COLO829 (cell line): ENCODE measurements at places on chromosomes 6 and 20.

DNA sequence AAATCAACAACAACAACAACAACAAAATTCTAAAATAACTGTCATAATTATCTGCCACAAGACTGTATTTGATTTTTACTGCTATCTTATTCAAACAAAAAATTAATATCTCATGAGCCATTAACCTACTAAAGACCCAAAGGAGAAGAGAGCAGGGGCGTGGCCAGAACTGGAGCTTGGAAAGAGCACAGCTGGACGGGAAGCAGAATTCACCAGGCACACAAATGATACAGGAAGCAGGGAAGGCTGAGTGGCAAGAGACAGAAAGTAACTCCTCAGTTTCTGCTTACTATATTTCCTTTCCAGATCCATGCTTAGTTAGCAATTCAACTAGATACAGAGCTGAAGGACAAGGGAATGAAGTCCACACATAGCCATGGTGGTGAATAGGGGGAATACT is 54.4 kb downstream of the FKBP5 start:
- DNase-seq: no peak

DNA sequence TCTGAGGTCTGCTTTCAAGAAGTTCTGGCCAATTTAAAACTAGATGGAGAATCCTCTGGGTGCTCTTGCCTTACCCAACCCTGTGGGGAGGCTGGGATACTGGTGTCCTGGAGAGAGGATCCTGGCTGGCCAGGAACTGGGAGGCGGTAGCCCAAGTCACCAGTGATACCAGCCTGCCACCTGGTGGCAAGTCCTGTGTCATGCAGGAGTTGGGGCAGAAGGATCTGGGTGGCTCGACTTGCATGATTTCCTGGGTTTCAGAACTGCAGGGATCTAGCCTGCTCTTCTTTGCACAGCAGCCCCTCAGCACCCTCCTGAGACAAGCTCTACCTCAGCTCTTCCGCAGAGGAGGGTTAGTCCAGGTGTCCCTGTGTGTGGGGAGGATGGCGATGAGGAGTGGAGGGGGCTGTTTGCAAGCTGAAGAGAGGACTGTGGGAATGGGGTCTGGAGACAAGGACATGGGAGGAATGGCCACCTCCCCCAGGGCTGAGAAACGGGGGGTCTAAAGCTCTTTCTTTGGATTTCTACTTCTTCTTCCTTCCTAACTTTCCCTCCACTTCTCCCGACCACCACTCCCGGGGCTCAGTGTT is 4.2 kb downstream of the KCNK17 start:
- DNase-seq: peak; percentile 85

DNA sequence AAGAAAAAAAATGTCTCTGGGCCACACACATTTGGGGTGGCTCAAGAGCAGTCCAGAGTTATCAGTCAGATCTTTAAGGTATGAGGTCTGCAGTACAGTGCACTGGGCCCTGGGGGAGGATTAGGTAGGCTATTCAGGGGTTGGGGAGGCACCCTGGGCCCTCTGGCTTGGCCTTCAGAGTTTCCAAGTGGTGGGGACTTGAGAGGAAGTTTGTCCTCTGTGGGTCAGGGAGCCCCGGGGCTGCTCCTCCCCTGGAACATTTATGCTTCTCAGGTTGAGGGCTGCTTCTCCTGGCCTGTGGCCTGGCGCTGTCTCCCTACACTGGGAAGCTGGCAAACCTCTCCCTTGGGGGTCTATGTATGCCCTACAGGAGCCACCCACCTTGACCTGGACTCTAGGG is 46.0 kb downstream of the PTK7 start:
- DNase-seq: no peak

- no peak for DNase-seq
Measured at GRCh38 chr20:33279261-33279910, 3.6 kb upstream of the BPIFB1 start.

GRCh38 chr20:43507150-43508080 is at the start of gene L3MBTL1:
L3MBTL1 (plus strand) TSS chr20:43507697; CDS start chr20:43513504, 5,807 bp downstream.
- DNase-seq: no peak

GRCh38 chr20:36243726-36244125 is 7.4 kb downstream of the AAR2 start:
- no peak for DNase-seq

DNA sequence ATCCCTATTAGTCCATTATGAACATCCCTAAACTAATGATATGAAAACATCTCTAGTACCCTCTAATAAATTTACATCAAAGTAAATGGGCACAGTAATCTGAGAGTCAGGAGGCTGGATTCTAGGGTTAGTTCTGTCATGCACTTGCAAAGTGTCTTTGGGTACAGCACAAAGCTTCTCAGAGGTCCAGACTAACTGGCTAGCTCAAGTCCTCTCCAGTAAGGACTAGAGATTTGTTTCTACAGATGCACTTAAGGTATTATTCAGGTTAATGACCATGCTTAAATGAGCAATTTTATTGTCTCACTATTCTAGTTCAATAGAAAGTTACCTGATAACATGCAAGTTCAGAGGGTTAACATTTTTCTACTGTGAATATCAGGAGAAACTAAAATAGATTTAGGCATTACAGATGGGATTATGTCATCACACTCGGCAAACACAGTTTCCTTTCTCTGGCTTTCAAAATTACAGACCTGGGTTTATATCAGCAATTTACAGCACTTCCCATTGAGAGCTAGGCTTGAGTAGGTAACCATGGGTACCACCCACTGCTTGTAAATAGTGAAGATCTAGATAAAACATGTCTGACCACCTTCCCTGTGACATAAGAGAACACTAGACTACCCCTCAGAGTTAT is 402.9 kb upstream of the RUNX2 start:
- peak; percentile 38 for DNase-seq

DNA sequence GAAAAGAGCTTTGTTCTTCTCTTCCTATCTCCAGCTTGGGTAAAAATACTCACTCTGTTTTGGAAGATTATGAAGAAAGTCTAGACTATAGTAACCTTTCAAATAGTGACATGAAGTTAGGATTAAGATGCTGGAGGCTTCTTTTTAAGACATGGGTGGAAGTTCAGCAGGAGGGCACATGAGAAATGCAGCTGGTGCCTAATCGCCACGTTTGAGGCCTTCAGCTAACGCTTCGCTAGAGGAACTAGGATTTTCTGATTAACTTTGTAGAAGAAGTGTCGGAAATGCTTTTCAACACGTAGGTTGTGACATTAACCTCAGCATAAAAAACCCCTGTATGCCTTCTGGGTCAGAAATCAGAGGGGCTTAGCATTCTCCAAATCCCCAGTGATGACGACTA is 348.1 kb upstream of the MAP3K7 start:
- DNase-seq: no peak
